ENCODE measurements at places on chromosomes 5 and 9.
A peak's percentile ranks its signal among the peaks of the same experiment; 100 is the strongest.

GRCh38 chr5:66344544-66344943 lies 200.4 kb downstream of the SREK1 start:
- DNase-seq, result no peak

DNA sequence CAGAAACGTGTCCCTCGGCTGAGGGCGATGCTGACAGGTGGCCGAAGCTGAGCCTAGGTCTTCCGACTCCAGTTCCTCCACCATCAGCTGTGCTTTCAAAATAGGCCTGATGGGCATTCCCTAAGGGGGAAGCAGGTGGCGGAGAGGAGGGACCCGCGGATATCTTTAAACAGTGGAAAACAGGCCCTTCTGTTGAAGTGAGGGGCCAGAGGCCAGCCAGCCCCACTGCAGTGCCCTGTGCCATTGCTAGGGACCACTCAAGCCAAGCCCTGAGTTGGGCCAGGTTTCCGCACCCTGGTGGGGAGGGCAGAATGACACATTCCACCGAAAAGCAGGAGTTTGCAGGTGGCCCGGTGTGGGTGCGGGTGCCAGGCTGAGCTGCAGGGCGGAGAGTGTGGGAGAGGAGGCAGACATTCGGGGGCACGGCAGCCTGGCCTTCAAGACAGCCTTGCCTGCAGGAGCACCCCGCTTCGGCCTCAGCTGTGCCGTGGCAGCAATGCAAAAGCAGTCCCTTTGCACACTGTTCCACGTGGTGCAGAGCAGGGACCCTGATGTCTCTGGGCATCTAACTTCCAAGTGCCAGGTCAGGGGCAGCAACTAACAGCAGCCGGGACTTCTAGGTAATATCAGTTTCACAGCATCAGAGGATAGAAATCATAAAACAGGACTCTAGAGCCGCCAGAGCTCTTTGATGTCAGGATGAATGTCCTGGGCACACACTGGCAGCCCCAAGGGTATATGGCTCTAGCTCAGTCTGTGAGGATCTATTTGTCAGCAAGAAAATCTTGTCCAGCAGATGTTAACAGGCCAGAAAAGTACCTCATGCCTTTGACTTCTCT lies 17.2 kb downstream of the HNRNPH1 start:
- DNase-seq, result no peak

GRCh38 chr5:31990081-31990650 lies 184.0 kb downstream of the GOLPH3 start:
- no peak for DNase-seq

- DNase-seq, result no peak
Measured at GRCh38 chr5:38846379-38847011, 683 bp downstream of the OSMR start.

DNA sequence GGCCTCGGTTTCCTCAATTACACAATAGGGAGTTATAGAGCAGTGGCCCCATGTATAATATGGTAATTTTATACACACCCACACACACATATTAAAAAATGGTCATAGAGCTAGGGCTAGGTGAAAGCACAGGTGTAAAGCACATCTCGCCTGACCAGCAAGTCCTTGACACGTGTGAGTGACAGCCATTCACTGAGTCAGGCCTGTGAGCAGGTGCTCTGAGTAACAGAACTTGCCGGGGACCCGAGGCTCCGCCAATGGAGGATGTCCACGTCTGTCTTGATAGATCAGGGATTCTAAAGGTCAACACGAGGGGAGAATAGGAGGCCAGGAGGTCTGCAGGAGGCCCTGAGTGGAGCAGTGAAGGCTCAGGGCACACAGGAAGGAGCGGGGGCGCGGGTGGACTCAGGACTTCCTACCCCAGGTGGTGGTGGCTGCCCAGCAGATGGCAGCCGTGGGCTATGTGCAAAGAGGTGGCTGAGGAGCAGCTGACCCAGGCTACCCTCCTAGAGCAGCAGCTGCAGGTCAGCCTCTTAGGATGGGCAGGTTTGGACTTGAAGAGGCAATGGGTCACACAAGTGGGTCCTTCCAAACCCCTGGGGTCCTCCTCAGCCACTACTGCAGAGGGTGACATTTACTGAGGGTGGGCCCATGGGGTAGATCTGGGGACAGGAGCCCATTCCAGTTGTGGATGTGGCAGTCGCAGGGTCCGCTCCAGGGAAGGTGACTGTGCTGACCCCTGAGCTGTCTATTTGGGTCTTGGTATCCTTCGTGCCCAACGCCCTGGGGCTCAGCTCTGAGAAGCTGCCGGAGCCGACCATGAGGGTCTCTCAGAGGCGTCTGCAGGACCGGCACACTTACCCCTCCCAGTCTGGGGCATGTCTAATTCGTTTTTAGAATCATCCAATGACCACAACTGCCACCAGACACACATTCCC lies 45.9 kb downstream of the PRRT1B start:
- peak; percentile 75 for DNase-seq

DNA sequence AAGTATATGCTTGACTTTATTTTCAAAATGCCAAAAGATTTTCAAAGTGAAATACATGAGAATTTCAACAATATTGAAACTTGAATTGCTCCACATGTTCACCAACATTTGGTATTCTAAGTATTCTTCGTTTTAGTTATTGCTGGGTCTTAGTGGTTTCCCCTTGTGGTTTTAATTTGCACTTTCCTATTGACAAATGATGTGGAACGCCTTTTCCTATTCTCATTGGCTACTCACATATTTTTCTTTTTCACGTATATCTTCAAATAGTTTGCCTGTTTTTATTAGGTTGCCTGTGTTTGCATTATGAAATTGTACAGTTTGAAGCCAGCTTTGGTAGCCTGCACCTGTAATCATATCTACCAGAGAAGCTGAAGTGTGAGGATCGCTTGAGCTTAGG lies 405.7 kb upstream of the IRX2 start:
- no peak for DNase-seq

- DNase-seq, result no peak
Measured at GRCh38 chr5:133467826-133468463, 144.4 kb downstream of the FSTL4 start.

DNA sequence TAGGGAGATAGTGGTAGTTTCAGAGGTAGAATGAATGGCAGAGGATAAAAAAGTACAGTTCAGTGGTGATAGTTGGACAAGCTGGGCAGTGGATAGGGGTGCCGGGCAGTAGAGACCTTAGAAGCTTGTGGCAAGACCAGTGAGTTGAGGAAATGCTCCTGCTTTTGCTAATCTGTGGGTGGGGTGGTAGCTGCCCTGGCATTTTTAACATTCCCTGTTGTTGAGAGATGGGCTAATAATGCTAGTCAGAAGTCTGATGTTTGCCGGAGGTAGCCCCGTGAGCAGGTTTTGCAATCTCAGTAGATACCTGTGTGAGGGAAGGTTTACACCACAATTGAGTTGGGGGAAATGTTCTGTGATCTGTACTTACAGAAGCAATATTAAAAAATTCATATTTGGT lies 91.1 kb downstream of the TRIO start:
- no peak for DNase-seq

DNA sequence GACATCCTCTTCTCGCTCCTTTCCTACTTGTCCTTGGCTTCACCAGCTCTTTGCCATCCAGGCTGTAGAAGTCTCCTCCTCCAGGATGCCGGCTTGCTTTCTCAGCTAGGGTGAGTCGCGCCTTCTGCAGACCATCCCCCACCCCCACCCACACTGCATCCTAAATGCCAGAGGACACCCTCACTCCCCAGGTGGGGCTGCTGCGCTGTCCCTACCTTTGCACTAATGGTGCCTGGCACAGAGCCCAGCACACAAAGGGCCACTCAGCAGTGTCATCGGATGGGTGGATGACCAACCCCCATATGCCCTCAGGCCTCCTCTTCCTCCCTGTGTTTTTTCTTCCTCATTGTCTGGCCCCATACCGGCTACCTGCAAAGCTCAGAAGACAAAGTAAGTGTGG lies 14.8 kb downstream of the IL9 start:
- no peak for DNase-seq

DNA sequence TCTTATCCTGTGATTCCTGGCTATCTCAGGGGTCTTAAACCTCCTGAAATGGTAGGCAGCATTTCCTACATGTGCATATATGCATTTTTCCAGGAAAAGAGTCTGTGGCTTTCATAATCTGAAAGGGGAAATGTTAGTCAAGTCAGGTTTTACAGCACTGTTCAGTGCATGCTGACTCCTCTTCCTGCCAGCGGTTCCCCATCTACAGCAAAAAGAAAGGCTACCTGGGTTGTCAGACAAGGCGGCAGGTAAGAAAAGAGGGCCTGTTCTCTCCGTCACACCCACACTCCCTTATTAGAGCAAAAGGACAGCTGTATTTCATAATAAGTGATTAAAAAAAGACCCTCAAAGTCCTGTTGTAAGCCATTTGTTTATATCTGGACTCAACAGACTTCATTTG lies 4.3 kb upstream of the SPATA6L start:
- no peak for DNase-seq

DNA sequence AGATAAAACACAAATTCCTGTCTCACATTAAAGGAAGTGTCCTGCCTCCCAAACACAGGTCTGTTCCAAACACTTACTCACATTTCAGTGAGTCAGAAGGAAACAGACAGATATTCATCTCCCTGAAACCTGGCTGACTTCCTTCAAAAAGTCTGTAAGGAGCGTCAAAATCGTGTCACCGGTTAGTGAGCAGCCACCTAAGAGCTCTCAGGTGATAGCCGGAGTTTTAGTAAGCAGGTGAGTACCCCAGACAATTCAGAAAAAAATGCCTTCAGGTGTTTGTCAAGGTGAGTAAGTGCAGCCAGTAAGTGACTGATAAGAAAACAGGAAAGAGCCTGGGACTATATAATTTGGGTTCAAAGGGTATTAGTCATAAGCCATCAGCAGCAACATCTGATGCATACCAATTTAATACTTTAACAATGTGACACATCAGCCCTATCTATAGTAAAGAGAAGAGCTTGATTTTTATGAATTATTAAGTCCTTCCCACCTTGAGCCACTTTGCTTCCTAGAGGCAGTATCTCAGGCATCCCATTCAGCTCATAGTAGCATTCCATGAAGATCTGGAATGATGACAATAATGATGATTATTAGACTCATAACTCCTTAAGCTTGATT lies 1.3 kb upstream of the ITGA2 start:
- no peak for DNase-seq

DNA sequence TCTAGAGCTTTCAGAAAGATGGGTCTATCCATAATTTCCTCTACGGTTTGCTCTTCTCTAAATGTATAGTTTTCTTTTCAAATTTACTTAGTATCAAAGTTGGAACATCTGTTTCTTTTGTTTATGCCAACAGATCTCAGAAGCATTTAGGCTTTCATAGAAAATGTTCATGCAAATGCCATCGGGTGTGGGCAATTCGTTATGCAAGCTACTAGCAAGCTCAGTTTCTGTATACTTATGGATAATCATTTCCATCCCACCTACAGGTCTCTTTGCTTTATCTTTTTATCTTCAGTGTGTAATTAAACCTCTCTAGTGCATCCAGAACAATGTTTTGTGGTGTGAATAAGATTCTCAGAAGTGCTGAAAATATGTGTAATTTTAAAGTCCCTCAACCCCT lies 59.9 kb downstream of the NUDT12 start:
- DNase-seq, result no peak

- DNase-seq, result no peak
Measured at GRCh38 chr5:65066387-65067146, 297.8 kb downstream of the CWC27 start.

DNA sequence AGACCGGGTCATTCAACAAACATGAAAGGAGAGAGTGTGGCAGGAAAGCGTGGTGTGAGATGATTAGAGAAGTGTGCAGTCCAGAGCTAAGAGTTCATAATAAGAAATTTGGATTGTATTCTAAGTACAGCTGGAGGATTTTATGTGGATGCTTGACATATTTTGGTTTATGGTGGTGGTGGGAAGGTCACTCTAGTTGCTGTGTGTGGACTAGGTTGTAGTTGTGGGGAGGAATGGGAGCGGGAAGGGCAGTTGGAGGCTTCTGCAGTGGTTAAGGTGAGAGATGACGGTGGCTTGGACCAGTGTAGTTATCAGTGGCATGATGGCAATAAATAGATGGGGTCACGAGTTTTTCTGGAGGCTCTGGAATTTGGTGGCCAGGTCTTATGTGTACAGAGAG lies 45.7 kb upstream of the GPR151 start:
- no peak for DNase-seq

DNA sequence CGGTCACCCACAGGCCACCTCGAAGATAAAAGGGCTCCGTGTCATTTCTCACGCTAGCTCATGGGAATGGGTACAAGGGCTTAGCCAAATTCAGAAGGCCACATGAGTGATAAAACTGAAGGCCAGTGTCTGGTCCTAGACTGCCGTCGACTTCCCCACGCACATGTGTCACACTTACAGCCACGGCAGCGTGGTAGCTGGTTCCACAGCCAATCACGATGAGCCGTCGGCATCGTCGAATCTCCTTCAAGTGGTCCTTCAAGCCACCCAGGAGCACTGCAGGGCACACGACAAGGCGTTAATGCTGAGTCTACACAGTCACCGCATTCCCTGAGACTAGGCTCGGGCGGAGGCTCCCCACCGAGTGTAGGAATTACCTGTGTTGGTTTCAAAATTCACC lies 24.7 kb upstream of the MAPK9 start:
- DNase-seq, result no peak

DNA sequence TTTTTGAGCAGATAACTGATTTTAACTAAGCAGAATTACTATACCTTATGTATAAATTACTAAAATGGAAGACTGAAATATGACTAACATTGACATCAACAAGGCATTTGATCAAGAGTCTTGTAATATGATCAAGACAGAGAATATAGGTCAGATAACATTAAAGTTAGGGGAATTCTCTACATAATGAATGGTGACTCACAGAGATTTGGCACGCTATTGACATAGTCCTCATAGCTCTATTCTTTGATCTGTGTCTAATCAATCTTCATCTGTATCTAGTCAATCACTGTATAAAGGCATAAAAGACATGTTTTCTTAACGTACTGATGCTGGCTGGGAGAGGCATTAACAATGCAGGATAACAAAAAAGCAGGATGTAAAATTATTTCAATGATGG lies 17.4 kb downstream of the ABITRAM start:
- DNase-seq, result no peak

DNA sequence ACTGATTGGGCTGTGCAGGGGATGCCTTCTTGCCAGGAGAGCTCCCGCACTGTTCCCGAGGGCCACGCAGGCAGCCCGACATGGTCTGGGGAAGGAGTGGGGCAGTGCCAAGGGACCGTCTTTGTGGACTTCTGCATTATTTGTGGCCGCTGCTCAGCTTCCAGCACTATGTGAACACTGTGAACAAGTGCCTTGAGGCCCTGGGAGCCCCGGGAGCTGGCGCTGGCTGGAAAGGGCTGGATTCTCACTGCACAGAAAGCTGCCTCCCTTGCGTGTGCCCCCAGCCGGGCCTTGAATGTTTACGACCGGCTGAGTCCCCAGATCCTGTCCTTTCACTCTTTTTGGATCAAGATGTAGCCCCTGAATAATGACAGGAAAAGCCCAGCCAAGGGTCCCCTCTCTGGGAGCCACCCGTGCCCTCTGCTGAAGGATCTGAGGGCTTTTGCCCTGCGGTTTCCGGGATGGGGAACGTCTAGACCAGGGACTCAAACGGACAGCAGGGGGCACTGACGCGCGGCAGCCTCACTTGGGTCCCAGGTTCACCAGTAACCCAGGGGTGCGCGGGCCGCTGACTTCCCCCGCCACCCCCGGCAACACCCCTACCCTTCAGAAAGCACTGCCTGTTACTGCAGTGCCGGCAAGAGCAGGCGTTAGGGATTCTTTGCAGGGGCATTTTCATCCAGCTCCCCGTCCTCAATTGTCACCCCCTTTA lies 98.9 kb upstream of the FCN2 start:
- no peak for DNase-seq
